ENCODE measurements at places on chromosomes 5 and 9.

- peak; percentile 65 for DNase-seq
These were observed 27.4 kb downstream of the UNC5A start for GRCh38 chr5:176837707-176838115.

GRCh38 chr9:76690246-76690972 is 73.8 kb upstream of the PCA3 start:
- no peak for DNase-seq

DNA sequence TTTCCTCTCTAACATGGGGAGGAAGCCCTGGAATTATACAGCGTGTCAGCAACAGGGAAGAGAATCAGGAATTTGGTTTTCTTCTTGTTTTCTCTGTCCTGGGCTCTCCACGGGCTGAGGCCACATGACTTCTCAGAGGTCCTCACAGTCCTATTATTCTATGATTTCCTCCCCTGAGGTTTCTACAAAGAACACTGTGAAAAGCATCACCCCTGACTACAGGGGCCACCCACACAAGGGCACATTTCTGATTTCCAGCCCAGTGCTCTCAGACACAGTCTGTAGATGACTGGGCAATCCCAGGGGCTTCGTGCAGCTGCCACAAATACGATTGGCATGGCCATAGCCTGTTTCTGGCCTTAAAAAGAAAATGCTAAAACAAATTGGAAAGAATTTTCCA is 284.9 kb downstream of the CEMIP2 start:
- no peak for DNase-seq

GRCh38 chr5:69451941-69452647 is 37.2 kb downstream of the MARVELD2 start:
- DNase-seq = no peak

DNA sequence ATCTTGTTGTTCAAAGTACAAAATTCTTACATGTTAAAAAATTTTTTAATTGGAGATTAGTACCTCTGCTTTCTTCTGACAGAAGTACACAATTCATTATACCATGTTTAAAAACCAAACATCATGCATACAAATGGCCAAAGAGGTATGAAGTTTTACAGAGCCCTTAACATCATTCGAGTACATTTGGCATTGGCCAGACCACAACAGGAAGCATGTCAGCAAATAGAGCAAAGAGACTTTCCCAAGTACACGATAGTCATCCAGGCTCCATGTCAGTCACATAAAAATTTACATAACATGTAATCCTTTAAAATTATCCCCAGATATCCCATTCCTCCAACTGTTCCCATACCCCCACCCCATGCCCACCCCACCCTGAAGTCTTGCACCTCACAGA is 22.5 kb downstream of the HMGCS1 start:
- DNase-seq = no peak
